Sigmoid colon (tissue), 7 donors: ENCODE measurements at places on chromosomes 3 and 15.

DNA sequence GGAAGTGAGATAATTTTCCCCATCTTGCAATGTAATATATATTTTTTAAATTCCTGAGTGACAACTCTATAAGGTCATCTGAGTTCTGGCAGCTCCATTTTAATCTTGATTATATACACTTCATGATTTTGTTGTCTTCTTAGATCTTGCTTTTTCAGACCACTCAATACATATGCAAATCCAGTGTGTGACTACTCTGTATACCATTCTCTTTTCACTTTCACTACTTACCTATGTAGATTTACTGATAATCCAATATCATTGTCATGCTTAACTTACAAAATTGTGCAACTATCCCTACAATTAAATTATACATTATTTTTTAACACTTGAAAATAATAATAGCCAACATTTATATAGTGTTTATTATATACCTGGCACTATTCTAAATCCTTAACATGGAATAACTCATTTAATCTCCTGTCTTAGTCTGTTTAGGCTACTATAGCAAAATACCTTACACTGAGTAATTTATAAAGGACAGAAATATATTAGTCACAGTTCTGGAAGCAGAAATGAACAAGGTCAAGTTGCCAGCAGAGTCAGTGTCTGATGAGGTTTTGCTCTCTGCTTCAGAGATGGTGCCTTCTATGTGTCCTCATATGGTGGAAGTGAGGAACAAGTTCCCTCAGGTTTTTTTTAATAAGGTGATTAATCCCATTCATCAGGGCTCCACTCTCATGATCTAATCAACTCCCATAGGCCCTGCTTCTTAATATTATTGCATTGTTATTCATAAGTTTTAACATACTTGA lies 338.5 kb downstream of the TUSC7 start:
- no peak for DNase-seq

DNA sequence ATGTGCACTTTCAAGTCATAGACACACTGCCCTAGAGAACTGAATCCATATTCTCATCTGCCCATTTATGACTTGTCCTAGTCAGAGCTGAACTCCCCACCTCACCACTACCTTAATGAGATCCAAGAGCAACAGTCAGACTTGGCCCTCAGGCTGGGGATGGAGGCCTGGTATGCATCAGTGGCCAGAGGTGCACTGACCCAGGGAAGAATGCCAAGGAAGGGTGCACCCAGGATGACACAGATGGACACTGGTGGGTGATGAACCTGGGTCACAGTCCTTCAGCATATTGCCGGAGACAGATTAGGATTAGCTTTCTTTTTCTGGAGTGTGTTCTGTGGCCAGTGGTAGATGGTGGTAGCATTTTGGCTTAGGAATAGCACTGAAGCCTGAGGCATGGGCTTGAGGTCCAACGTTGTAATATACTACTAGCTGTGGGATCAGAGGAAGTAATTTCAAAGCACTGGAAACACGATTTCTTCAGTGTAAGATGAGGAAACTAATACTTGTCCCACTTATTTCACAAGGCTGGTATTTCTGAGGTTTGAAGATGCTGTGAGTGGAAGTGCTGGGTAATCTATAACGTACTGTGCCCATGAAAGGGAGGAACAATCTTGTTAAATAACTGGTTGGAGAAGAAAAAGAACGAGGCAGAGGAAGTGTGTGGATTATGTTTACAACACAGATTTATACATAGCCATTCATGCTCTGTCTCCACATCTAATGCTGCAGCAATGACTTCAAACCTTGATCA lies 265.0 kb downstream of the THRB start:
- DNase-seq, result no peak

GRCh38 chr3:154972951-154973350 lies 107.2 kb upstream of the MME start:
- no peak for DNase-seq

GRCh38 chr3:108416111-108416869 lies 94.1 kb downstream of the MYH15 start:
- no peak for DNase-seq

DNA sequence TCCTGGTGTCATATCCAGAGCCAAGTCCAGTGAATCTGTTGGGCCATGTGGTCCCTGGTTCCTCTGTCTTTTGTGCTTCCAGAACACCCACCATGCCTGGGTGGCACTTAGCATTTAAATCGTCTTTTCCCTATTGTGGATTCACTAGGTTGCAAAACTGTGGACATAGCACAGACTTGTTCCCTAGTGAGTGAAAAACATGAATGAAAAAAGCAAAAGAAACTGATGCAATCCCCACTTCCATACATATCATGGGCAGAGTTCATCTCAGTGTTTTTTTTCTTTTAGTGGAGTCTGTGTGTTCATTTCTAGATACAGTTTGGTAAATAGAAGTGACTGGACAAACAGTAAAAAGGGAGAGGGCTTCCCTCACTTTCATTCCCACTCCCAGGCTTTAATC lies 170.5 kb downstream of the SLCO3A1 start:
- DNase-seq, result no peak

DNA sequence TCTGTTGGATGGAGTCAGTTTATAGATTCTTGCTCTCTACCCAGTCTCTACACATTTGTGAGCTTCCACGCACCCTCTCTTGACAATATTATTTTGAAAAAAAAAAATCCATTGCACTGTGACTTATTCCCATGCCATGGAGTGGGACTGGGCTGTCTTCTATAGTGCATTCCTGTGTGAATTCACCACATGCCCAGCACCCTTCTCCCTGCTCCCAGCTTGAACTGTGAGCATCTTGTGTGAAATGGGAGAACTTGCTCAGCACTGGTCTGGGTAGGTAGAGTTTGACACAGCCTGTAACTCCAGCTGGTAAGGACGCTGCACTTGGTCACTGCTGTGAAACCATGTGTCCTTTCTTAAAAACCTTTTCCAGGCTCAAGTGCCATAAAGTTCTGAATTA lies 91.9 kb downstream of the ARNT2 start:
- no peak for DNase-seq

DNA sequence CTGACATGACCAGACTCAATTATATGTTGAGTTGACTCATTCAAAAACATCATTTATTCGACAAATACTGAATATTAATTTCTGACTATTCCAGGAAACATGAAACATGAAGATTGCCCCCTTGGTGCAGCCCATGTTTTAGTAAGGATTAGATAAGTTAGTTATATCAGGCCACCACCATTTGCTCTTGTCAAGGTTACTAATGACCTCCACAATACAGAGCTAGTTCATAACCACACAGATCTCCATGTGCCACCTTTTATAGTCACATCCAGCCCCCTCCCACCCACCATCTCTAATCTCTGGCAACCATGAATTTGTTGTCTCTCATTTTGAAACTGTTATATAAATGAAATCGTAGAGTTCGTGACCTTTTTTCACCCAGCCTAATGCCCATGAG lies 15.7 kb downstream of the KLHL18 start:
- DNase-seq, result no peak

DNA sequence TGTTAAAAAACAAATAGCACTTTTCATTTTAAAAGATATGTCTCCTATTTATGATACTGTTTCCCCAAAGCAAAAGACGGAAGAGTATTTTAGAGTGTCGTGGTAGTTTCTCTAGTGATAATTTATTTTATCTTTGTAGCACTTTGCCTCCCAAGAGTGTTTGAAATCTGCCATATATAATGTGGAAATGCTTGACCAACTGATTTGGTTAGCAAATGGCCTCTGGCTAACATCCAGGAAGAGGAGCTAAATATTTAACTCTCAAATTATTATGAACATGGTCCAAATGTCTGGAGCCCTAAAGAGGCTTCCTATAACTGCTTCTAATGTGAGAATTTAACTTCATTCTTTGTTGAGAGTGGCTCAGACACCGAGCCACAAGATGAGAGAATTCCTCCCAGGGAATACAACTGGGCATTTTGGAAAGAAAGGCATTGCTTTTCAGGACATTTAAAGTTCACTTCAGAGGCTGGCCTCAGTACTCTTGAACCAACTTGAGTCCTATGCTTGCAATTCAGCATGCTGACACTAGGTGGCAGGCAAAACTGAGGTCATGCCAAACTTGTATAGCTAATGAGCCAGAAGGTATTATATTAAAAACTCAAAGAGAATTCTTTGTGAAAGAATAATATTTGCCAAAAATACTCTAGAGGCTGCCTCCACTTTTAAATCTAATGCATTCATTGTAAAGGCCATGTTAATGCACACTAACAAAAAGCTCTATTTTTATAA lies 104.5 kb downstream of the RARB start:
- DNase-seq, result no peak

GRCh38 chr3:195708626-195709481 lies 11.9 kb upstream of the MUC20 start:
- no peak for DNase-seq

GRCh38 chr3:67819447-67819846 lies 165.0 kb upstream of the SUCLG2 start:
- no peak for DNase-seq

DNA sequence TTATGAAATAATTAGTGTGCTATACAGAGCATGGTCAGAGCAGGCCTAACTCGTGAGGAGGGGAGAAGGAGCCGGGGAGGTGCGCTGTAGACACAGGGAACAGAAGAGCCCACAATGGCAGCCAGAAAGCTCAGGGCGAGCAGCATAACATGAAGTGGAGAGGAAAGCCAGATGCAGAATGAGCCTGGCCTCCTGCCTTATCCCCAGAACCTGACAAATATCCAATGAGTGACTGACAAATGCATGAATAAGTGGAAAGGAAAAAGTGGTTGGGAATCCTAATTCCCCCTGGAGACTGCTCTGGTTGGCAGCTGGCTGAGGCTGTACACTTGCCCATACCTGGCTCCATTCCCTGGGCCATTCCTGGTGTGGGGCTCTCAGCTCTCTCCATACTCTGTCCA lies 9.2 kb upstream of the MST1R start:
- DNase-seq, result no peak

- DNase-seq, result no peak
Measured at GRCh38 chr15:101407966-101408775, 81.3 kb downstream of the PCSK6 start.

- DNase-seq, result no peak
Measured at GRCh38 chr15:57098896-57099295, 180.5 kb downstream of the TCF12 start.

- DNase-seq, result no peak
Measured at GRCh38 chr3:33380653-33381052, 59.6 kb downstream of the UBP1 start.

DNA sequence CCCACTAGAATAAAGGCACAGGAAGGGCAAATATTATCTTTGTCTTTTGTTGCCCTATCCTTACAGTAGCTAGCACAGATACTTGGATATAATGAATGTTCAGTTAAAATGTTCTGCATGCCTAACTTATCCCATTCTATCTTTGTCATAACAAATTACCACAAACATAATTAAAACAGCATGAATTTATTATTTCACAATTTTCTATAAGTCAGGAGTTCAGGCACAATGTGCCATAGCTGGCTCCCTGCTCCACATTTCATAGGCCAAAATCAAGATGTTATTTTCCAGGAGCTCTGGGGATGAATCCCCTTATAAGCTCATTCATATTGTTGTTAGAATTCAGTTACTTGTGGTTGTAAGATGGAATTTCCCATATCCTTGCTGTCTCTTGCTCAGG lies 975.5 kb downstream of the IGSF11 start:
- no peak for DNase-seq

DNA sequence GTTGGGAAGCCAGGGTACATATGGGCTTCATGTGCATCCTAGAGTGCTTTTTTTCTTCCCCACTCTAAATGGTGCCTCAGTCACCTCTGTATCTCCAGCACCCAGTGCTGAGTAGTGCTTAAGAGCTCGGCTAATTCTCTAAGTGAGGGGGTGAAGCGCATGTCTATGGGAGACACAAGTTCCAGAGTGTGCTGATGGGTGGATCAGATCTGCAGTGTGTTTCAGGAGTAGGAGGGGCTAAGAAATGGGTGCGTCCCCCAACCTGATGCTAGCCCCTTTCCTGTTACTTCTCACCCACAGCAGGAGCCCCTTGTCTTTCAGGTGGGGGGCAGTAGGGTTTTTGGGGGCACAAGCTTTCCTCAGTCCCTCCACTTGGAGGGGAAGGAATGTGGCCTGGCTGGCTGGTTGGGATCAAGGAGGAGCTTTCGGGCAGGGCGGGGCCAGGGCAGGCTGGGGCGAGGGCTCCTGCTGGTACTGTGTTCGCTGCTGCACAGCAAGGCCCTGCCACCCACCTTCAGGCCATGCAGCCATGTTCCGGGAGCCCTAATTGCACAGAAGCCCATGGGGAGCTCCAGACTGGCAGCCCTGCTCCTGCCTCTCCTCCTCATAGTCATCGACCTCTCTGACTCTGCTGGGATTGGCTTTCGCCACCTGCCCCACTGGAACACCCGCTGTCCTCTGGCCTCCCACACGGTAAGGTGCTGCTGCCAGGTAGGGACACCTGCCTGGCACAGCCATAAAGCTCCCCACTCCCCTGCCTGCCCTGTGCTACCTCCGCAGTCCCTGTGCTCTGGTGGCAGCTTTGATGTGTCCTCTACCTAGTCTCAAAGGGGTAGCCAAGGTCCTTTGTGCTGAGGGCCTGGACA lies at the start of gene IL17RE:
TSS of gene IL17RE (plus strand) at position 477 of the 866 bp plus-strand sequence. CDS start at position 562, 85 bp downstream.
- DNase-seq, result no peak
